ENCODE measurements at places on chromosomes 12 and 14.

DNA sequence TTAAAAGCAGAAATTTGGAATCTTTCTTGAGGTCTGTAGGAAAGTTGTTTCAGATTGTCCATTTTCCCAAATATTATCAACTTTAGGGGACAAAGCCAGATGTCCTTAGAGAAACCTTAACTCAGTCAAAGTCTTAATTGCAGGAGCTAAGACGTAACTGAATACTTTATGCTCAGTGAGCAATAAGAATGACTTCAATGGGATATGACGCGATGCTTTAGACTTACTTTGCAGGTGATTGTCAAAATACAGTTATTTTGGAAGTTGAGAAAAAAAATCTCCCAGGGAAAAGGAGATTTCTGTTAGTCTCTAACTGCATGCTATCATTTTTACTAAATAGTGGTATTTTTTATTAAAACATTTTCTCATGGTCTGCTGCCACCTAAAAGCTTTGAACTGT, 750.9 kb upstream of the STXBP6 start:
- DNase-seq = no peak

DNA sequence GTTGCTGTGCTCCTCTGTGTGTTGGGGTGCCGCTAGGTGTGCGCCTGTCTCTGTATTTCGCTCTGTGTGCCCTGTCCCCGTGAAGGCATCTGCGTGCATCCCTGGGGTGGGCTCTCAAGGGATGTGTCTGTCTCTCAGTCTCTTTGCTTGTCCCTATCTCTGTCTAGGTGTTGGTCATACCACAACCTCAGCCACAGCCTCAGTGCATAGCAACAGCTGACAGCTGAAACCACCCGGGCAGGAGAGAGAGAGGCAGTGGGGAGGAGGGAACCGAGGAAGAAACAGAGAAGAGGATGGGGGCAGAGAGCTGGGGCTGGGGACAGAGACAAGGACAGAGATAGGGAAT, 953 bp upstream of the NXPH4 start:
- DNase-seq = peak; percentile 37

DNA sequence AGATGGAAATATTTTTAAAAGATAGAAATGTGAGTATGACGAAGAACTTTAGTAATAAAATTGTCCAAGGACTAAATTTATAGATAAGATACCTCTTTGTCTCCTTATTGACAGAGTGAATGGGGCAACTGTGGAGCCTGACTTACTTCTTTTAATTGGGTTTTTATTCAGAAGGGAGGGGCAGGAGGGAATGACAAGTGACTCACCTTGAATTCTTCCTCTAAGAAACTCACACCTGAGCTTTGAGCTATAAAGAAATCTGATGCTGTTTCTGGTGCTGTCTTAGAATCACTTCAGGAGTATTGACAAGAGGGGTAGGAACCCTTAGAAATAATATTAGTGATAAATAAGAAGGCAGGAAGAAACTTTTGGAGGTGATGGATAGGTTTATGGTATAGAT, 951 bp downstream of the NR1H4 start:
- no peak for DNase-seq

DNA sequence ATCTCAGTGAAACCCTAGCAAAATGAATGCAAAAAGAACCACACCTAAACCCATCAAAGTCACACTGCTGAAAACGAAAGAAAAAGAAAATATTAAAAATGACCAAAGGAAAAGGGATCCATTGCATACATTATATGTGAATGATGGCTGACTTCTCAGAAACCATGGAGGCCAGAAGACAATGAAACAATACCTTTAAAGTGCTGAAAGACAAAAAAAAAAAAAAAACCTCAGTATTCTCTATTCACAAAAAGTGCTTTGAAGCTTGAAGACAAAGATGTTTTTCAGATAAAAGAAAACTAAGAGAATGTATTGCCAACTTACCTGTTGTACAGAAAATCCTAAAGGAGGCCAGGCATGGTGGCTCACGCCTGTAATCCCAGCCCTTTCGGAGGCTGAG, 4.5 kb upstream of the EVL start:
- no peak for DNase-seq

DNA sequence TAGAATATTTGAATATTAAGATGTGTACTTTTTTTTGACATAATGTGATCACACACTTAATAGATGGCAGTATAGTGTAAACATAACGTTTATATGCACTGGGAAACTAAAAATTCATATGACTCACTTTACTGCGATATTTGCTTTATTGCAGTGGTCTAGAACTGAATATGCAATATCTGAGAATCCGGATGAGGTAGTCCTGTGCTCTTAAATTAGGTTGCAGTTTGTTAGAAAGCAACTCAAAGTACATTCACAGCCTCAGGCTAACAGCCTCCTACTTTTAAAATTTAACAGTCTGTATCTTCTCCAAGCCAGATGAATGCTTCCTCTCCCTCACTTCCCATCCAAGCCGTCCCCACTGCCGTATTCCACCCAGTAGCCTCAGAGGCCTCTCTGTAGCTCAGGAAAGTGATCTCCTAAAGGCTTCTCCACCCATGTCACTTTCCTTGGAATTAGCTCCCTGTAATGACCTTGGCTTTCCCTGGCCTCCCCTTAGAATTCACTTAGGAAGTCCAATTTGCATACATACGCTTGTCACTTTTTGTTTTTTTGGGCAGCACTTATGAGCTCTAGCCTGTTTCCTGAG, 43.7 kb downstream of the TESPA1 start:
- DNase-seq = no peak

DNA sequence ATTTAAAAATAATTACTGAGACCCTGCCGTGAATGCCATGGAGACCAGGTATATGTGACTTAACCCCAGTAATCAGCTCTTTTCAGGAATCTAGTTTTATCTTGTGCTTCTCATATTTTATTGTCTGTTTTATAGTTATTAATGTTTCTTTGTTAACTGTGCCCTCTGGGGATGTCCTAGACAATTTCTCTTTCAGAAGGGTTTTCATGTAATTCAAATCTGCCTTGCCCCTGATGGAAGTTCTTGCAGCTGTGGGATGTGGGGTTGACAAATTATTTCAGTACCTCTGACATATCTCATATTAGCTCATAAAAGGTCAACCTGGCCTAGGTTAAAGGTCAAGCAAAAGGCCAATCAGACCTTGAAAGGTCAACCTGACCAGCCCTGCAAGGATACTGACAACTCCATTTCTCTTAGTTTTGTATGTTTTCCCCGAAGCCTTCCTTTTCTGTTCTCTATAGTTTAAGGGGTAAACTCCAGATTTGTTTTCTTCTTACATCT, 182.3 kb downstream of the SLC41A2 start:
- DNase-seq = no peak

DNA sequence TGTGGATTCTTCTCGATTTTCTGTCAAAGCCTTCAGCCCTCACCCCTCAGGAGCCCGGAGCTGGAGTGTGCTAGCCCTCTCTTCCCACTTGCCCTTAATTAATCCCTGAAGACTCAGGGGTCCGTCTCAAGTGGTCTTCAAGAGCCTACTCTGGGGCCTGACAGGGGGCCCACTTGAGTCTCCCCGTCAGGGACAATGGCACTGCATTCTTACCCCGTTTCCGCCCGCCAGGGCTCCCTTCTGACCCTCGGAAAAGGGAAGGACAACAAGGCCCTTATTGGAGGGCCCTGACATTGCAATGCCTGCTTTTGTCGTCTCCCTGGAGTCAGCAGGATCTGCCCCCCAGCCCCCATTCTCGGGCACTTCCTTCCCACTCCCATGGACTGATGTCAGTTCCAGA, 34.4 kb downstream of the TBX3 start:
- DNase-seq = no peak

DNA sequence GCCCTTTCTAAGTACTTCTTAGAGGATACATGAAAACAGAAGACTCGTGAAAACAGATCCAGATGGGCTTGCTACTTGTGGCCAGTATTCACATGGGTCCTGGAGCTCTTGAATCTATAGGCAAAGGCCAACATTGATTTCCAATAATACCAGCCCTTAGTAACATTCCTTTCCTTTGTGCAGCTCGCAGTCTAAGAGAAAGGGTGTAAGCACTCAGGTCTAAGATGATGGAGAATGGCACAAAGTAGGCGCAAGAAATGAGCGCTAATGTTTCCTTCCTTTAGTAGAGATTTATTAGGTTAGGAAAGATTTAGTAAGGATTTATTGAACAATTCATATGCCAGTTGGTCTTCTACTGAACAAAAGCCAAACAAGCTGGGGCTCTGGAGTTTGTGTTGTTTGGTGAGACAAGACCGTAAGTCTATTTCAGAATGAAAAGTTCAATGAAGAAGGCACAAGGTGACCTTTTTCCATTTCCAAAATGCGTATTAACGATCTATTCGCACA, 525 bp downstream of the RNU6-8 start:
- DNase-seq = no peak

GRCh38 chr14:99120526-99121318, 151.3 kb downstream of the BCL11B start:
- no peak for DNase-seq

- no peak for DNase-seq
Measured at GRCh38 chr14:68473794-68474193, 319.1 kb downstream of the ZFP36L1 start.

DNA sequence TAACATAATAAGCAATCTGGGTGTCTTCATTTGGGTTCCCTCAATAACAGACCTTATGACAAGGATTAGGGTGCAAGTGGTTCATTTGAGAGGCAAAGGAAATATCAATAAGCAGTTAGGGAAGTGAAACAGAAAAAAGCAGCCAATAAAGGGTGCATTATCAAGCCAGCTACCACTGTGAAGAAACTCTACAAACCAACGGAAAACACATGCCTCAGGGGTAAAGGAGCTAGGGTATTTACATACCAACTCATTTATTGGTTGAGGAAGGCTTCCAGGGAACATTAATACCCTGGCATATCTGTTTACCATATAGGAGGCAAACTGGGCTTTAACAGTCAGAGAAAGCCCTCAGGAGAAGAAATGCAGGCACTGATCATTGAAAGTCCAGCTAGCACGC, 22.7 kb upstream of the IFNG-AS1 start:
- DNase-seq = no peak

DNA sequence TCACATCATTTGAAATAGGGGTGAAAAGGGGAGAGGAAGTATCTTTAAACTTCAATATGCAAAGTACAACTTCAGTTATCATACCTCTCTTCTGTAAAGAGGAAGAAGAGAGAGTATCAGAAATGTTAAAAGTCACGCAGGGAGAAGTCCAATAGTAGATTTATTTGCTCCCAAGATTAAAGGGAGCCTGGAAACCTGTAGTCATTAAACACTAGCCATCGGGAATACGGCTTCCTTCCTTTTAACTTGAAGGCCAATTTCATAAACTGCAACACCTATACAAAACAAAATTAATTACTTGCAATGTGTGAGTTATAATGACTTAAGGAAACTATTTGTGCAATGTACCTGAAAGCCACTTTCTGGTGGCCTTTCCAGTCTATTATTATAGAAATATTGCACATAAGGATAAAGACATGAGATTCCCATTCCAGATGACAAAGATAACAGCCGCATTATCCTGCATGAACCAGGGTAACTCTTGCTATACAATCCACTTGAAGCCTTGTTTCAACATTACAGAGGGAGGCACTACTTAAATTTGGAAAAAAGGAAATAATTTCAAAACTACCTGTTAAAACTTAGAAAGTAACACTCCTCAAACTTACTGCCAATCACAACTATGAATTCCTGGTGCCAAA, 4.6 kb downstream of the BTG1 start:
- DNase-seq = no peak

- no peak for DNase-seq
Measured at GRCh38 chr14:51644217-51644933, 7.3 kb upstream of the FRMD6 start.

DNA sequence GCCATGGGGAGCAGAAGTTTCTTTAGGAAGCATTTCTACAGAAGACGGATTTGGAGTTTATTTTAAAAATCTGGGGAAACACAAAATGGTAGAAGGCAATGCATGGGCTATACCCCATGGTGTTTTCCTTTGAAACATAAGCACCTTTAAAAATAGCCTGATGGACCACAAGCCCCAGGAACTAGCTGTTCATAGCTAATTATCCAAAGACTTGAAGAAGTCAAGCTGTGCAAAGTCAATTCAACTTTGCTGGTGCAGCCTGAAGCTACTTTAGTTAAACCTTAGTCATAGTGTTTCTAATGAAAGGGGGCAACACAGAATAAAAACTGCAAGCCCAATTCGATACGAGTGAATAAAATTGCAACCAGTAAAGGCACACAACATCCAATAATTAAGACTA, 732.5 kb downstream of the GALC start:
- DNase-seq = no peak

- DNase-seq = peak; percentile 59
Measured at GRCh38 chr12:47837190-47838171, 17.8 kb upstream of the HDAC7 start.

GRCh38 chr12:123657211-123657610, 13.7 kb upstream of the TCTN2 start:
- DNase-seq = no peak

DNA sequence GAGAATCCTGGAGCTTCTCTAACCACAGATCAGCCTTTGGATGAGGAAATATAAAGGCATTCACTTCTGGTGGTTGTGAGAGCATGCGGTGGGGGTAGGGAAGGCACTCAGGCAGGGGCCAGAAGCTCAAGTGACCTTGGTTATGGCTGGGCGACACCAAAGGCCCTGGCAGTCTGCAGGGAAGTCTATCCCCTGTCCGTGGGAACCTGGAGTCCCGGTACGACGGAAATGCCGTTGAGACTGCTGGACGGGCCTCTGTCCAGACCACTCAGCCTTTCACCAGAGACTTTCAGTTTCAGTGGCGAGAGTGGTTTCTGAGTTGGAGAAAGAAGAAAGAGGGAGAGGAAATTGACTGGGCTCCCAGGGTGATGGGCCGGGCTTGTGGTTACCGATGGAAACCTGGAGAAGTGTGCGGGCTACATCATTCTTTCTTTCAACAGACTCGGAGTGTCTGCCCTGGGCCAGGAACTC, 20.9 kb downstream of the ISCA2 start:
- DNase-seq = no peak

GRCh38 chr14:72608391-72609204, 285.3 kb downstream of the DPF3 start:
- no peak for DNase-seq

GRCh38 chr12:106580671-106581508, 1.9 kb upstream of the RFX4 start:
- no peak for DNase-seq

DNA sequence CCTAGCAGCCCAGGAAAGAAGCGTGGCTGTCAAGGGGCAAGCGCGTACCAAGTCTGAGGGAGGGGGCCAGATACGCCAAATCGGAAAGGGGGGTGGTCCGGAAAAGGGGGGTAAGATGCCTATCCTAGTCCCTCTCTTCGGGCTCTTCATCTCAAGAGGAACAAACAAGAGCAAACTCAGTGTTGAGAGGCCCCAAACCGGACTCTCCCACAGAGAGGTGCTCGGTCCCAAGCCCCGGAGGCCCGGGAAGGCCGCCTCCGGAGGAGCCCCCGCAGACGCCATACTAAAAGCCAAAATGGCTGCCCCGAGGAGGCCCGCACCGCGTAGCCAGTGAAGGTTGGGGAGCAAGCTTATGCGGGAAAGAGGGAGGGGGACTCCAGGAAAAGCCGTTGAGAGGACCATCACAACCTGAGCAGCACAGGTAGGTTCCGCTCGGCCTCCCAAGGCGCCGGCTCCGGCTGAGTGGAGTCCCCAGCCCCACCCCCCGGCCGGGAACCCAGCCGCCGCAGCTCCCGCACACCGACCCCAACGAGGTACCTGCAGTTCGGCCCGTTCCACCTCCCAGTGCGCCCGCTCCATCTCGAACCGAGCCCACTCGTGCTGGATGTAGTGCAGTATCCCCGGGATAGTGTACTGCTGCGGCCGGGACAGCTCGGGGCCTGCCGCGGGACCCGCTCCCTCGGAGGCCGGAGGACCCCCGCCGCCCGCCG, at the start of gene AP4S1:
TSS of gene AP4S1 (plus strand) at position 283 of the 710 bp plus-strand sequence. CDS start 40,548 bp downstream, outside the sequence.
- peak; percentile 47 for DNase-seq

All from WERI-Rb-1 (cell line).